ENCODE measurements at places on chromosomes 4 and X. TPM values are rescaled to one million over a fixed set of nuclear protein-coding genes. Genes with fewer than 3 reads are reported as not detected.

KLF8 gene
- polyA plus RNA-seq, result 1.5 TPM

CXCL5 gene
- polyA plus RNA-seq, result 0.05 TPM

- peak; percentile 65 for DNase-seq
These were observed 22.7 kb downstream of the NOP14 start for GRCh38 chr4:2940267-2941137.

GRCh38 chr4:65302145-65302544 is 368.1 kb downstream of the EPHA5 start:
- DNase-seq, result no peak

GRCh38 chr4:139920486-139921002 is 233.4 kb downstream of the MAML3 start:
- no peak for DNase-seq

DAPP1 gene
- polyA plus RNA-seq, result 0.28 TPM

DNA sequence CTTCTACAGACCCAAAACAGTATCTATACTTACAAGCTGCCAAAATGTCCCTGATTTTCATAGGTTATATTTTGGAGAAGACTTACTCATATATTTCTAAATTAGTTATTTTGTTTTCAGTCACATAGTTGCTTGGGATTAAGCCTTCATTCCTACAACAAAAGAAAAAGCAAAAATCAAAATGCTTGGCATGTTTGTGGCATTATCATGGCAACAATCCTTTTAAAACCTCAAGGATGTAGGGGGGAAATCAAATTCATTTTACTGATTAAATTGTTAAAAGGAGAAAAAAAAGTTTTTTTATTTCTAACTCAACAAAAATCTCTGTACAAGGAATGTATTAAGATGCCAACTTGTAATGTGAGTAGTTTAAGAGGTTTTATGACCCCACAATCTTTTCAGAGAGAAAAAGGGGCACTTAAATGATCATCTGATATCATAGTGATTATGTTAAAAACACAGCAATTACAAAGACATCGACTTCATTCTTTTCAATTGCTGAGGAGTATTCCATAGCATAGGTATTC is 23.5 kb downstream of the TXK start:
- no peak for DNase-seq

TRIM60 gene
- not detected for polyA plus RNA-seq

DNA sequence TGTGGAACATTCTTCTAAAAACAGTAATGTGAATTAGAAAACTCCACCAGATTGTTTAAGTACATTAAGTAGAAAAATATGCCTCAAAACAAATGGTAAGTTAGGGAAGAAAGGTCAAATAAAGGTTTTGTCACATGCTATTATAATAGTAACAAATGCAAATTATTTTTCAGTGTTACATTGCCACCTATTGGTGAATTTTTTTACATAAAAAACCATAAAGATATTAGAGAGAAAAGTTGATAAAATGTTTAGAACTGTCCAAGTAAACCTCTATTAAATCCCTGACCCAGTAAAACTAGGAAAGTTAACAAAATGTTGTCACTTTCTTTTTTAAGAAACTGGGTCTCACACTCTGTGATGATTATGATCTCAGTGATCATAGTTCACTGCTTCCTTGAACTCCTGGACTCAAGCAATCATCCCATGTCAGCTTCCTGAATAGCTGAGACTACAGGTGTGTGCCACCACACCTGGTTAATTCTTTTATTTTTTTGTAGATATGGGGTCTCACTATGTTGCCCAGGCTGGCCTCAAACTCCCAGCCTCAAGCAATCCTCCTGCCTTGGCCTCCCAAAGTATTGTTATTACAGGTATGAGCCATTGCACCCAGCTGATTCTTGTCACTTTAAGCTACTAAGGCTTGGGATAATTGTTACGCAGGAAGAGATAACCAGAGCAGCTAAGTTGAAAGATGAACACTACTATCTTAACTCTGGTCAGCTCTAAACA is 157.6 kb downstream of the ATRX start:
- no peak for DNase-seq

KLKB1 gene
- polyA plus RNA-seq, result 7.3 TPM

LIAS gene
- polyA plus RNA-seq, result 18.4 TPM

GRCh38 chrX:101071582-101071981 is 7.1 kb upstream of the TMEM35A start:
- no peak for DNase-seq

GRCh38 chr4:121939690-121940089 is 12.2 kb downstream of the TRPC3 start:
- DNase-seq, result no peak

GRCh38 chr4:141006242-141006802 is 126.9 kb downstream of the RNF150 start:
- no peak for DNase-seq

ARMCX4 gene
- polyA plus RNA-seq, result 16.5 TPM
